ENCODE measurements at places on chromosomes 16 and 17.

DNA sequence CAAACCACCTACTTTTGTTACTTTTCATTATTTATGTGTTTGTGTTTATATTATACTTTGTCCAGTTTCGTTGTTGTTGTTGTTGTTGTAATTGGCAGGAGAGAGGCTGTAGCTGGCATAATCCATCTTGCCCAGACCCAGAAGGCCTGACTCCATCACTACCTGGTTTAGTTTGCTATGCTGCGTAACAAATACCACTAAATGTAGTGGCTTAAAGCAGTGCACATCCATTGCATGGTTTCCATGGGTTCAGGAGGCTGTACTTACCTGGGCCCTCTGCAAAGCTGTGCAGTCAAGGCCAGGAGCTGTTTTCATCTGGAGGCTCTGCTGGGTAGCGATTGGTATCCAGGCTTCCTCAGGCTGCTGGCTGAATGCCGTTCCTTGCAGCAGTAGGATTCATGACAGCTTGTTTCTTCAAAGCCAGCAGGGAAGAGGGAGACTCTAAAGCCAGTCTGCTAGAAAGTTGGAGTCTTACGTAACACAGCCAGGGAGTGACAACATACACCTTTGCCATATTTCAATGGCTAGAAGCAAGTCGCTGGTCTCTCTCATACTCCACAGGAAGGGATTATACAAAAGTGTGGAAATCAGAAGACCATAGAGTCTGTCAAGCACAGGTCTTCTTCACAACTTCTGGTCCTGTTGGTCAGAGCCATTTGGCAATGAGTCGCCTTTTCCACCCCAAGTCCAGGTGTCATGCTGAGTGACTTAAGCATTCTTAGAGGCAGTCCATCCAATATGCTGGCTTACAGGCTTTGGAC lies 41.1 kb downstream of the TNRC6C start:
- no peak for DNase-seq

- DNase-seq = peak; percentile 77
Measured at GRCh38 chr16:89201439-89202377, 1.4 kb upstream of the SLC22A31 start.

DNA sequence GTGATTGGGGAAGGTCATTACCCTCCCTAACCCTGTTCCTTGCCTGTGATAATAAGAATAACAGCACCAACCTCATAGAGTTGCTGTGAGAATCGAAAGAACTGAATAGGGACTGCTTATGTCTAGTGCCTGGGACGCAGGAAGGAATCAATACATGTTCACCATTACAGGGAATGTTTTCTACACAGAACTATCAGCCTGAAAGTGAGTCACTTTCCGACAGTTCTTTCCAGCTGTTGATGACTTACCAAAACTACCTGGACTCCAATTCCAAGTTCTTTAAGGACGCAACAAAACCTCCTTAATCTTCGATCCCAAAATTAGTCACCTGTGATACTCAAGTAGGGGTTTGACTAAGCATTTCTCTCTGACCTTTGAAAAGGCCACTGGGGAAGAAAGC lies 29.4 kb downstream of the ZNF423 start:
- DNase-seq = no peak

DNA sequence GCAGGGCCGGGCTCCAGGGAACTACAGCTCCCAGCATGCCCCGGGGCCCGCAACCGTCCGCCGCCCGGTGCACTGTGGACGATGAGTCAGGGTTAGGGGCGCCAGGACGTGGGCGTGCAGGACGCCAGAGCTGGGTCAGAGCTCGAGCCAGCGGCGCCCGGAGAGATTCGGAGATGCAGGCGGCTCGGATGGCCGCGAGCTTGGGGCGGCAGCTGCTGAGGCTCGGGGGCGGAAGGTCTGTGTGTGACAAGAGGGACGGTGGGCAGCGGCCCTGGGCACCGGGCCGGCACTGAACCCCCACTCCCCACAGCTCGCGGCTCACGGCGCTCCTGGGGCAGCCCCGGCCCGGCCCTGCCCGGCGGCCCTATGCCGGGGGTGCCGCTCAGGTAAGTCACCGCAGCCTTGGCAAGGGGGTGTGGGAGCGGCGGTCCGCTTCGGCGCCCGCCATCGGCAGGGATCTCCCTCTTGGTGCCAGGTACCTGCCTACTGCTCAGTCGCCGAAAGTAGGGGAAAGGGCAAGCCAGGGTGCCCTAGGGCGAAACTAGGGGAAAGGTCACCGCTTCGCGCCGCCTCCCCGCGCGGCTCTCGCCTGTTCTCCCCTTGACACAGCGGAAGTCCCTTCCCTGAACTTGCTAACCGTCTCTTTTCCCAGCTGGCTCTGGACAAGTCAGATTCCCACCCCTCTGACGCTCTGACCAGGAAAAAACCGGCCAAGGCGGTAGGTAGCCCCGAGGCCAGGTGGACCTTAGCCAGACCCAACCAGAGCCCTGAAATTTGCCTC lies at the start of the genes ACADVL and DLG4:
Gene ACADVL (plus strand): TSS at position 127 of the 781 bp plus-strand sequence. CDS start 47 bp downstream, at position 174.
Gene DLG4 (minus strand): TSS at position 25 of the 781 bp plus-strand sequence.
- peak; percentile 83 for DNase-seq

- no peak for DNase-seq
Measured at GRCh38 chr17:77019893-77020379, 120.8 kb upstream of the SEC14L1 start.

- DNase-seq = no peak
Measured at GRCh38 chr16:12868788-12869187, 32.6 kb upstream of the SHISA9 start.

- DNase-seq = no peak
Measured at GRCh38 chr16:69057400-69058378, 47.8 kb upstream of the HAS3 start.

- DNase-seq = no peak
Measured at GRCh38 chr17:76867578-76868175, 527 bp upstream of the MGAT5B start.

DNA sequence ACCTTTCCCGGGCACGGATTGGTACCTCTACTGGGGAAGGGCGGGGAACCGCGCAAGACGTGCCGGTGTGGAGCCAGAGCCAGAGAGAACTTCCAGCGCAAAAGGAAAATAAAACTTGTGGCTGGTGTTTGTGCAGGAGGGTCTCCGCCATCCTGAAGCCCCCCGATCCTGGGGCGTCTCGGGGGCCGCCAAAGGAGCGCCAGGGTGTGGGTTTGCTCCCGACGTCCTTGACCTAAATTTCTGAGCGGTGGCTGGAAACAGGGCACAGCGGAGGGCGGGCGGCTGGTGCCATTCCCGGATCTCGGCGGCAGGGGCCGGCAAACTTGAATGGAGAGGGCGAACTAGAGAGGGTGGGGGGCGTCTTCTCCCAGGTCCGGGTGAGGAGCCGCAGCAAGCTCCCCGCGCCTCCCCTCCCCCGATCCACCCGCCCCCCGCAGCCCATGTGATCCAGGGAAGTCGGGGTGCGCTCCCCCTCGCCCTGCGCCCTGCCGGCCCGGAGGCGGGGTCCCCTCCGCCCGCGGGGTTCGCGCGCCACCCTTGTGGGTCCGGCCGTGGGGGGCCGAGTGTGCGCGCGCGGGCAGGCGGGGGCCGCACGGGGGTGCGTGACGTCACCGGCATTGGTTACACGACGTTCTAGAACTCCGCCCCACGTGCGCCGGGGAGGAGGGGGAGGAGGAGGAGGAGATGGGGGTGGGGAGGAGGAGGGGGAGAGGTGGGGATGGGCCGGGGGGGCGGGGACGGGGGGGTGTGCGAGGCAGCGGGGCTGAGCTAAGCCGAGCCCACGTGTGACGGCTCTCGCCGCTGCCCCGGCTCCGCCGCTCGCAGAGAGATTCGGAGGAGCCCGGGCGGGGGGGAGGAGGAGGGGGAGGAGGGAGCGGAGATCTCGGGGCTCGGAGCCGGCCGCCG lies at the start of gene MSI2:
Gene MSI2 (plus strand): TSS at position 748 of the 906 bp plus-strand sequence. CDS start 220 bp downstream, outside the sequence.
- DNase-seq = peak; percentile 86

DNA sequence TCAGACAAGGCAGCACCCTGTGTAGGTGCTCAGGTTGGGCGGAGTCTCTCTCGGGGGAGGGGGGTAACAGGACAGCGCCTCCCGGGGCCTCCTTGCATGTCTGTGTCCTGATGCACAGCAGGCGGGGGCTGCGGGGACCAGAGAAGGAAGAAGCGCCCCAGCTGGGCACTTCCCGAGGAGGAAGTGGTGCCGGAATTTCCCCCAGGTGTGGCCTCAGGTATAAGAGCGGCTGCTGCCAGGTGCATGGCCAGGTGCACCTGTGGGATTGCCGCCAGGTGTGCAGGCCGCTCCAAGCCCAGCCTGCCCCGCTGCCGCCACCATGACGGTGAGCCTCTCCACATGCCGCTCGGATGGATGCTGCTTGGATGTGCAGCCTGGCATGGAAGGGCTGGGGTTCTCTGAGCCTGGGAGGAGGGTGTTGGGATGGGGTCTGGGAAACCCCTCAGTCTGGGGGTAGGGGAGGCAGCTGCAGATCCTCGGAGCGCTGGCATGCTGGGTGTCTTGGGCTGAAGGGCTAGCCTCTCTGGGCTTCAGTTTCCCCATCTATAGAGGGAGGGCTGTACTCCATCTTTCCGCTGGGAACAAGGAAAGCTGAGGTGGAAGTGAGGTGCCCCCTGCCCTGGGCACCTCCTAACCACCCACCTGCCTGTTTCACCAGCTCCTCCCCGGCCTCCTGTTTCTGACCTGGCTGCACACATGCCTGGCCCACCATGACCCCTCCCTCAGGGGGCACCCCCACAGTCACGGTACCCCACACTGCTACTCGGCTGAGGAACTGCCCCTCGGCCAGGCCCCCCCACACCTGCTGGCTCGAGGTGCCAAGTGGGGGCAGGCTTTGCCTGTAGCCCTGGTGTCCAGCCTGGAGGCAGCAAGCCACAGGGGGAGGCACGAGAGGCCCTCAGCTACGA lies at the start of gene IL17C:
Gene IL17C (plus strand): TSS at position 250 of the 908 bp plus-strand sequence. CDS start 70 bp downstream, at position 320.
- no peak for DNase-seq

DNA sequence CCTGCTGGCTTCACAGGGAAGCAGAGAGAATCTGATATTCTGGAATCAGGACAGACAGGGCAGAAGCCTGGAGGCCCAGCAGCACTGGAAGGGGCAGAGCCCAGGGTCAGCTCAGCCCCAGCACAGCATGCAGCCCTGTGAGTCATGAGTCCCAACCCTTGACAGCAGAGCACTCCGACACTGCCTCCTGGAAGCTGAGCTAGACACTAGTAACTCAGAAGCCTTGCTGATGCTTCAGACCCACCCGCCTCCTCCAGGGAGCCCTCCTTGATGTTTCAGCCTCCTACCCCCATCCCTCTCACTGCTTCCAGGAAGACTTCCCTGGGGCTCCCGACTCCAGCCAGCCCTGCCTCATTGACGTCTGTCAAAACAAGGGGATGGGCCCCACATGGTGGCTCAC lies 6.9 kb downstream of the CAMKK1 start:
- no peak for DNase-seq

GRCh38 chr17:76707985-76708807 lies 2.6 kb downstream of the MXRA7 start:
- DNase-seq = no peak

- DNase-seq = no peak
Measured at GRCh38 chr17:72518159-72518732, 397.4 kb downstream of the SOX9 start.

GRCh38 chr16:75317532-75317931 lies 66.1 kb upstream of the BCAR1 start:
- DNase-seq = no peak

GRCh38 chr17:65196617-65197016 lies 59.4 kb downstream of the RGS9 start:
- DNase-seq = no peak

DNA sequence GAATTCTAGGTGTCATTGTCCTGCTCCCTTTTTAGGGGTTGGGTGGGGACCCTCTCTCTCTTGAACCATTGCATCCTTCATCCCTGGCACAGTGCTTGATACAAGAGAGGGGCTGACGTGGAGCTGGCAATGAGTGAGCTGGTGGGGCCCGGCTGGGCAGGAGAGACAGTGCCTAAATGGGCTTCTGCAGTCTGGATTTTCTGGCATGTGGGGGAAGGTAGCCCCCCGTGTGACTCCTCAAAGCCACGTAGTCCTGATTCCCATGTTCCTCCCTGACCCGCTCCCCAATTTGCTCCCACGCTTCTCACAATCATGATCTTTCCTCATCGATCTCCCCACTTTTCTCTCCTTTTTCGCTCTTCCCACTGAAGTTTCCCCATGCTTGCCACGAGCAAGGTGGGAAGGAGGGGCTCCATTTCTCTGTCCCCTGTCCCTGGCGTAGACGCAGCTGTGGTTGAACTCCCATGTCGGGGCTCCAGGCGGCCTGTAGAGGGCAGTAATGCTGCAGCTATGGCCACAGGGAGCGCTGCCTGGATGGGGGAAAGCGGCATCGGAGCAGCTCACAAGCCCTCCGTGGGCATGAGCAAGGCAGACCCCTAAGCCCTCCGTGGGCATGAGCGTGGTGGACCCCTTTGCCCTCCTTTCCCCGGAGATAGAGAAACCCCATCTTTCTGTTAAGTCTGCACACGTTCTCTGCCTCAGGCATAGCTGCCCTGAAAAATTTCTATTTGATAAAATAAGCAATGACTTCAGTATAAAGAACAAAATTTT lies 47.5 kb downstream of the HAPSTR1 start:
- DNase-seq = peak; percentile 64

DNA sequence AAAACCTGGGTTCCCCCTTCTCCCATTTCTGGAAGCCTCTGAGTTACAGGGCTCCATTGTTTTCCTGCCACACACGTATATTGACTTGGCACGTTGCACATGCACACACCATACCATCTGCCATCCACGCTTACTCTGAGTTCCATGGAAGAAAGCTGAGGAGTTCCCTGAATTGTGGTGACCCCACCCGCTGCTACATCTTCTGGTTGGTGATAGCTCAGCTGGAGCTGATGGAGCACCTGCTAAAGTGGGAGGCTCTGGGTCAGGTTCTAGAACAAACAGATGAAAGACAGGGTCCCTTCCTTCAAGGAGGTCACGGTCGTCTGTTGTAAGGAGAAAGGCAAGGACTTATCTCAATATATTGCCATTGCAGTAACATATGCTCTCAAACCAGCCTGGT lies 41.1 kb downstream of the TMEM11 start:
- no peak for DNase-seq

- DNase-seq = no peak
Measured at GRCh38 chr17:4479982-4480751, 18.5 kb upstream of the SPNS2 start.

DNA sequence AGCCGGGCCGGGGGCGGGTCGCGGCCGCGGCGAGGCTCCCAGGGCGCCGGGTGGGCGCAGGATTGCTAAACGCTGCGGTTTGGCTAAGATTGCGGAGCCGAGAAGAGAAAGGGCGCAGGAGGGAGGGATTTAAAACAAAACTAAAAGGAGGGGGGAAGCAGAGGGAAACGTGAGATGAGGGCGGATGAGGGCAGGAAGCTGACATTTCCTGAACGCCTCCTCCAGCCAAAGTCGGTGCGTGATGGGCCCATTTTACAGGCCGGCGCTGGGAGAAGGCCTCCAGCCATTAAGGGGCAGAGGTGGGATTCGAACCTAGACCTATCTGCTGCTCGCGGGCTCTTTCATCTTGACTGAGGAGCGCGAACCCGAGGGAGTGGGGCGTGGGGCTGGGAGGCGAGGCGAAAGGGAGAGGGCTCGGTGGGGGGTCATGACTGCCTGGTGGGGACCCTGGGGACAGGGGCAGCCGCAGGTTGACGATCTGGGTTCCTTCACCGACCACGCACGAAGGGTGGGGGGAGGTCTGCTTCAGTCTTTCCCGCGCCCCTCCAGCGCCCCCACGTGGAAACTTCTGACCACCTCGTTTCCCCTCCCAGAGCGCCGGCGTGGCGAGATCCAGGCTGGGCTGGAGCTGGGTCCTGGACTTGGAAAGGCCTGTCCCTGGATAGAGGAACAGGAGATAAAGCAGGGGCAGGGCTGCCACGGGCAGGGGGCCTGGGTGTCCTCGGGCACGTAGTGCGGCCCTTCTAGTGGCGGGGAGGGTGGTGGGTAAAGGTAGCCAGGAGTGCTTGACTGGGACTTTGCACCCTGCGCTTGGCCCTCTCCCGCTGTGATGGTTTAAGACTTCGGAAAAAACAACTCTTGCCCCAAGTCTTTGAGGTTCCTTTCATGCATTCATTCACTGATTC lies 3.8 kb upstream of the TAC4 start:
- peak; percentile 68 for DNase-seq
